ENCODE measurements at places on chromosomes 2 and 18. TPM values are rescaled to one million over a fixed set of nuclear protein-coding genes. Genes with fewer than 3 reads are reported as not detected.

The PDE1A gene
- total RNA-seq, result 0.15 TPM

The IRS1 gene
- 26.9 TPM for total RNA-seq

The LRP2 gene
- total RNA-seq, result 2.4 TPM

The C1D gene
- 20.5 TPM for total RNA-seq
